ENCODE measurements at places on chromosomes 5 and 9. TPM values are rescaled to one million over a fixed set of nuclear protein-coding genes. Genes with fewer than 3 reads are reported as not detected.

GRCh38 chr9:5596173-5596572 is 32.7 kb upstream of the RIC1 start:
- no peaks in the 10 kb centered on the region for H3K27me3 ChIP-seq
- DNase-seq: no peak
- H3K27ac ChIP-seq: no peak overlapping the region
- H3K4me3 ChIP-seq: no peak overlapping the region
- no peaks in the 10 kb centered on the region for H3K4me1 ChIP-seq
- H3K36me3 ChIP-seq: no peaks in the 10 kb centered on the region

GABRG2 gene
- not detected for polyA plus RNA-seq

DNA sequence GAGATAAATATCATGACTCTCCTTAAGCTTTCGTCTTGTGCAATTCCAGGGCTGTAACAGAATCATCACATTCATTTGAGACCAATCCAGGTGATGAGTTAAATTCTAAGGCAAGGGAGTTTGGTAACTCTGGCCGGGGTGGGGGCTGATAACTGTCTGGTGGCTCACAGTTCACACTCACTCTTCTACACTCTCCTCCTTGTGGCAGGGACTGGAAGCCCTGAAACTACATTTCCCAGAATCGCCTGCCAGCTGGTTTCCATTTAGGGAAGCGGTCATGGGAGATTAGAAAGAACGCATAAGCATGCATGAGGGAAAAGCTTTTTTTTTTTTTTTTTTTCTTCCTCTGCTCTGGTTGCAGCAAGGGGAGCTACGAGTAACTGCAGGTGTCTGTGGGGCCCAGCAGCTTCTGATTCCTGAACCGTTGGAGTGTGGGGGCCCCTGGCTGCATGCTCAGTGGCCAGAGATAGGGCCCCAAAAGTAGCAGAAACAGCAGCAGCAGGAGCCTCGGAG is 154.8 kb upstream of the TBC1D2 start:
- no peaks in the 10 kb centered on the region for H3K27me3 ChIP-seq
- no peak for DNase-seq
- peaks cover 10% of the 10 kb centered on the region for H3K4me1 ChIP-seq
- no peaks in the 10 kb centered on the region for H3K36me3 ChIP-seq

DNA sequence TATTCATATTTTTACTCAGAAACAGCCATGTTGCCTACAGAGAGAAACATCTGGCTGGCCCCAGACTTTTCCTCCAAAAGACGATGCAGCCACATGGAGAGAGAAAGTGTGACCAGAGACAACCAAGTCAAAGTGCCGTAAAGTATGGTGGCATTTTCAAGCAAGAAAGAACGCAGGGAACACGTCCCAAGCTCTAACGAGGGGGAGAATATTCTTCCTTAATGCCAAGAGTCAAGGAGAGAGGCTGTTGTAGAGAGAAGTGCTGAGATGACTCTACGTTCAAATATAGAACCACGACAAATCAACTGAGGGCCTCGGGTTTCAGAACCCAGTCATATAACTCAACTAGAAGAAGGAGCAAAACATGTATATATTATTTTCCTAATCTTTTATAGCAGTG is 55.9 kb downstream of the FNBP1 start:
- H3K4me1 ChIP-seq: peaks cover 8% of the 10 kb centered on the region
- H3K27ac ChIP-seq: peak overlapping the region; percentile 58
- H3K4me3 ChIP-seq: no peak overlapping the region
- H3K36me3 ChIP-seq: no peaks in the 10 kb centered on the region
- no peak for DNase-seq
- no peaks in the 10 kb centered on the region for H3K27me3 ChIP-seq

DNA sequence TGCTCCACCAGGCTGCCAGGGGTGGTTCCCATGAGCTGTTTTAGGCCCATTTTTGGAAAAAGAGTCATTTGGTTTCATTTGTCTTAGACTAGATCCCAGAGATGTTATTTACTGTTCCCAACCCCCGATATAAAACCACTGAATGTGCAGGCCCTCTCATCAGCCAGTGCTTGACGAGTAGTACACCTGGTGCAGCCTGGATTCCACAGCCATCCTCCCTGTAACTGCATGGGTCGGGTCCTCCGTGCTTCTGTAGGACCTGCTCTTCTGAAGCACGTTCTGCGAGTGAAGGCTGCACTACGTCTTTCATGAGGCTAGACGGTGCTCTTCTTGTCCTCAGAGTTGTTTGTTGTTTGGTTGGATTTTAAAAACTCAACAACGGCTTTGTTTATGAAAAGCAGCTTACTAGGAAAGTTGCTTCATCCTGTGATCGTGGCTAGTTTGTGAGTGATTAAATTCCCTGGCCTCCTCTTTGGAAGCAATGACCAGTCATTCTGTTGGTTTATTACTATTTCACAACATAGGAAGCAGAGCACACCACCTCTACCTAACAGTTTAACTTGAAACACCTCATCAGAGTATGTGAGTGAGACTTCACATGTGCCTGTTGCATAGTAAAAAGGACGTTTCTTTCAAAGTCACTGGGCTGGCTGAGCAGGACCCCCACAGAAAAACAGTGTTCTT is 135.2 kb downstream of the AOPEP start:
- no peaks in the 10 kb centered on the region for H3K36me3 ChIP-seq
- no peak for DNase-seq
- H3K27me3 ChIP-seq: no peaks in the 10 kb centered on the region

- peaks cover 7% of the 10 kb centered on the region for H3K27me3 ChIP-seq
- DNase-seq: no peak
- no peaks in the 10 kb centered on the region for H3K36me3 ChIP-seq
- no peak overlapping the region for H3K4me3 ChIP-seq
Observed at GRCh38 chr5:54981928-54982327, 3.5 kb downstream of the ESM1 start.

DNA sequence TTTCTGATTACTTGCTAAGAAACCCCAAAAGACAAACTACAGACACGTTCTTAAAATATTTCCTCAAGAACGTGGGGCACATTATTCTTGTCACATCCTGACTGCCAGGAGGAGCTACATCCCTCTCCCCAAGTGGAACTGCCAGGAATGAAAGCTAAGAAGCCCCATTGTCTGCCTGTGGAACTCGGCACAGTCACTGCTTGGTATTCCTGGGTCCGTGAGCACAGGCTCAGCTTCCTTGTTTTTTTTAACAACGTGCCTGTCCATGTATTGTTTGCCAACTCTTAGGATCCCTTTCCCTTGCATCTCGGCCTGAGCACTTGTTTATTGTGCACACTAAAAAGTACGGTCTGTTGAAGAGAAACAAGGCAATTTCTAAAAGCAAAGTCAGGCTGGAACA is 47.0 kb upstream of the SELENOP start:
- peaks cover 3% of the 10 kb centered on the region for H3K4me1 ChIP-seq
- no peaks in the 10 kb centered on the region for H3K36me3 ChIP-seq
- peak overlapping the region; percentile 32 for H3K27ac ChIP-seq
- no peak overlapping the region for H3K4me3 ChIP-seq

DNA sequence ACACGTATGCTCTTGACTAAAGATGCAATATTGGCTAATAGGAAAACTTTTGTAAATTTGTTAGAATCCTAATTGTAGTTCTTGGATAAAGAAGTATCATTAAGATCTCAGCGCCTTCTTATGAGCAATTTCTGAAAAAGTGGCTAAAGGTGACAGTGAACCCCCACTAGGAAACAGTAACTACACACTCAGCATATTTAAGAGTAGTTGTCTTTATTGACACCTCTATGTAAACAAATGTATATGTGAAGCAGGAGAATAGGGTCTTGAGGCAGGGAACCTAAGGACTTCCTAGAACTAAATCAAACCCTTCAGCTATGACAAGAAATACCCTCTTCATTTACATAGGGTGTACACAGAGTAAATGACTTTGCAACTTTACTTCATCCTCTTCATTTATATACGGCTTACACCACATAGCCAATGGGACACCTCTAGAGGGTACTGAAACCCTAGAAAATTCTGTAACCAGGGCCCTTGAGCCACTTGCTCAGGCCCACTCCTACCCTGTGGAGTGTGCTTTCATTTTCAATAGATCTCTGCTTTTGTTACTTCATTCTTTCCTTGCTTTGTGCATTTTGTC is 2.8 kb downstream of the NIPSNAP3A start:
- peaks cover 36% of the 10 kb centered on the region for H3K36me3 ChIP-seq
- H3K27me3 ChIP-seq: no peaks in the 10 kb centered on the region
- H3K27ac ChIP-seq: no peak overlapping the region
- DNase-seq: no peak
- no peak overlapping the region for H3K4me3 ChIP-seq

DNA sequence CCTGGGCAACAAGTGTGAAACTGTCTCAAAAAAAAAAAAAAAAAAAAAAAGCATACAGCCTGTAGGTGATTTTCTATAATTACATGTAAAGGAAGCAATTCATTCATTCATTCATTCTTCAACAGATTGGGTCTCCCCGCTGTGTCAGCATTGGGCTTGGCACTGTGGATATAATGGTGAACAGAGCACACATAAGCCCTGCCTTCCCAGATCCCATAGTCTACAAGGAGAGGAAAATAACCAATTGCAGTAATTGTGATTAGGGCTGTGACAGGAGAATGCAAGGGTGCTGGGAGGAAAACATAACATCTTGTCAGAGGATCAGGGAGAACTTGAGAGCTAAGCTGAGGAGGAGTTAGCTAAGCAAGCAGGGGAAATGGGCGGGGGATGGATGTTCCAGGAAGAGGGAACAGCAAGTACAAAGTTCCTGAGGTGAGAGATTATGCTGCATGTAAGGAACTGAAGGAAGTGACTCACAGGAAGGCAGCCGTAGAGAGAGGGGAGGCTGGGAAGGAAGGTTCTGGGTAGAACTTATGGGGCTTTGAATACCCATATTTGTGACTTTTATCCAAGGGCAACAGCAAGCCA is 24.0 kb upstream of the KLF9 start:
- H3K36me3 ChIP-seq: no peaks in the 10 kb centered on the region
- peak; percentile 46 for DNase-seq
- peaks cover 21% of the 10 kb centered on the region for H3K4me1 ChIP-seq

- H3K36me3 ChIP-seq: no peaks in the 10 kb centered on the region
- DNase-seq: no peak
- H3K4me3 ChIP-seq: no peak overlapping the region
- H3K4me1 ChIP-seq: no peaks in the 10 kb centered on the region
- H3K27me3 ChIP-seq: no peaks in the 10 kb centered on the region
Observed at GRCh38 chr5:32848681-32849080, 137.6 kb downstream of the NPR3 start.

- DNase-seq: no peak
- H3K27ac ChIP-seq: no peak overlapping the region
- H3K36me3 ChIP-seq: no peaks in the 10 kb centered on the region
- H3K27me3 ChIP-seq: no peaks in the 10 kb centered on the region
- no peaks in the 10 kb centered on the region for H3K4me1 ChIP-seq
Observed at GRCh38 chr5:178668579-178668978, 41.7 kb upstream of the CLK4 start.

F2R gene
- polyA plus RNA-seq: 2.2 TPM

GRCh38 chr9:35079041-35079425 is 709 bp downstream of the FANCG start:
- peak overlapping the region; percentile 84 for H3K27ac ChIP-seq
- peak overlapping the region; percentile 70 for H3K4me3 ChIP-seq
- peaks cover 25% of the 10 kb centered on the region for H3K4me1 ChIP-seq
- H3K36me3 ChIP-seq: peaks cover 29% of the 10 kb centered on the region

DNA sequence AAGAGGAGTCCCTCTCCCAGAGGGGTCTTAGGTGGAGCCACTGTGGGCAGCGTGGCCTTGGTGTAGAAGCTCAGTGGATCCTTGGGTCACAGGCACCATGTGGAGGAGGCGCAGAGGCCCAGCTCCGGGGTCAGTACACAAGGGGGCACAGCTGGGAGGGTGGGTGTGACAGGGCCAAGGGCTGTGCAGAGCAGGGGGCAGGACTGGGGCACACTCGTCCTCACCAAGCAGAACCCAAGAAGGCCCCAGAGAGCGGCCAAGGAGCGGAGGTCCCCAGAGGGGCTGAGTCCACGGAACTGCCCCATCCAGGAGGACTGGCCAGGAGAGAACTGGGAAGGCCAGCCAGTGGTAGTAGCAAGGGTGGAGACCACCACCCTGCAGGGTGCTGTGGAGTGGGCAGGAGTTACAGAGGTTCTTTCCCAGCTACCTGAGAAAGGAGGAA is 2.5 kb upstream of the LPCAT1 start:
- peaks cover 28% of the 10 kb centered on the region for H3K4me1 ChIP-seq
- H3K36me3 ChIP-seq: no peaks in the 10 kb centered on the region
- DNase-seq: peak; percentile 22
- no peak overlapping the region for H3K4me3 ChIP-seq
- H3K27ac ChIP-seq: no peak overlapping the region

DNA sequence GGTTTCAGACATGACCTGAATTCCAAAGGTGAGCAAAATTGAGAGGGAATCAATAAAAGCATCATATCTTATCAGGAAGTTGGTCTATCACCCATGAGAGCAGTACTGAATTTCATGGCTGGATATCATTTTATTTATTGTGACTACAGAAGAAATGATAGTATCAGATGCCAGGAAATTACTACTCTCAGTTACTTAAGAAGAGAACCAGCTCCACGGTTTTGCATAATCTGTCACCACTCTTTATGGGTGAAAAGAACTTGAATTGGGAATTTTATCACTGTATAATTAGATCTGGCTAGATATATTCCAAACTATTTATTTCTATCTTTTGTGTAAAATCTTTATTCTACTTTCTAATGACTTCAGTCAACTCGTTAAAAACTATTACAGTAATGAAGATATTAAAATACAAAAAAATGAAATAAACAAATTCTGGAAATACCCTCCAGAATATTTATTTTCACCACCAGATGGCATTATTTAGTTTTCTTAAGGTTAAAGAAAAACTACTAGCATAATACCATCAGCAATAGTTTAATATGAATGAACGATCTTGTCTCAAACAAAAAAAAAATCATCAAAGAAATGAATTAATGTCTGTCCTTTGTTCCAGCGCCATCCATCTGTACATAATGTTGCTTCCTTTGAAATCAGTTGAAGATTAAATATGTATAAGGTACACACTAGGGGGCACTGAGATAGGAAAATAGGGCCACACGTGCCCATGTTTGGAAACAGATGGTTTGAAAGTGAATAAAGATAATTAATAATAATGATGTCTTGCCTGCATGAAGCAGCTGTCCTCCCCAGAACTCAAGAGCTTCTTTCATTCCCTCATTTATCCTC is 84.7 kb upstream of the SLCO6A1 start:
- H3K4me1 ChIP-seq: no peaks in the 10 kb centered on the region
- no peak overlapping the region for H3K27ac ChIP-seq
- DNase-seq: peak; percentile 20
- H3K27me3 ChIP-seq: no peaks in the 10 kb centered on the region
- H3K4me3 ChIP-seq: no peak overlapping the region

CDK7 gene
- polyA plus RNA-seq: 30.0 TPM

DNA sequence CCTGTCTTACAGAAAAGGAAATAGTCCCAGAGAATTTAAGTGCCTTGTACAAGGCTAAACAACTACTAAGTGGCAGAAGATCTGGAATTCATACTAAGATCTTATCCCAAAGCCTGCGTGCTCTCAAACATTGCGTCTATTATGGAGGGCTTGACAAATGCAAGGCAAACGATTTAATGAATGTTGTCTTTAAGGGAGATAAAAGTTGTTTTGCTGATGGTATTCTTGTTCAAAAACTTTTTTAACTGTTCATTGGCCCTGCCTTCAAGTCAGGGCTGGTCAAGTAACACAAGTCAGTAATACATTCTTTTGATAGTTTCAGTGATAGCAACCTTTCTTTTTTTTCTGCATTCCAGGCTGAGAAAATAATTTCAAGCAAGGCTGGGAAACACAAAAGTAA is 1.7 kb upstream of the SLC38A9 start:
- no peak for DNase-seq
- H3K4me1 ChIP-seq: peaks cover 30% of the 10 kb centered on the region
- no peak overlapping the region for H3K27ac ChIP-seq
- no peak overlapping the region for H3K4me3 ChIP-seq
- no peaks in the 10 kb centered on the region for H3K36me3 ChIP-seq
- no peaks in the 10 kb centered on the region for H3K27me3 ChIP-seq
